ENCODE measurements at places on chromosomes 1 and 21.

- DNase-seq: no peak
Observed at GRCh38 chr1:83086346-83086745, 912.6 kb downstream of the TTLL7 start.

GRCh38 chr21:43703035-43703880, 15.7 kb upstream of the PDXK start:
- peak; percentile 54 for DNase-seq

GRCh38 chr1:96474985-96475743, 246.4 kb upstream of the PTBP2 start:
- no peak for DNase-seq

DNA sequence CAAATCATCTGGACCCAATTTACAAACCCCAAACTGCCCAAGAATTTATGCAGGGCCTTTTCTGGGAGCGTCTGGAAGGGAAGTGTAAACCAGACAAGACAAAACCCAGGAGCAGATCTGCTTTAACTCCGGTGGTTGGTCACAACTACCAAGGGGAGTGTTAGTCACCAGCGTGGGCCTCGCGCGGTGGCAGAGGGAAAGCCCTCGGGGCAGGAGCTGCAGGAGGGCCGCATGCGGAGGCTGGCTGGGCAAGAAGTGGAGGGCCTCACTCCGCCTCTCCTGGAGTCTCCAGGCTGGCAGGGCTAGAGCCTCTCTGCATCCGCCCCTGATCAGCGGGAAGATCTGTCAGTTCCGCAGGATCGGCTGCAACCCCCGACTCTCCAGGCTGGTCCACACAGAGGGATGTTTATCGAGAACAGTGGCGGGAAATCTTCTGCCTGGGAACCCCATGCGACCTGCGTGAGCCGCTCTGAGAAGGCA, 2.0 kb downstream of the COL24A1 start:
- DNase-seq: no peak

GRCh38 chr1:52631759-52632331, 1.1 kb upstream of the SHISAL2A start:
- DNase-seq: no peak

DNA sequence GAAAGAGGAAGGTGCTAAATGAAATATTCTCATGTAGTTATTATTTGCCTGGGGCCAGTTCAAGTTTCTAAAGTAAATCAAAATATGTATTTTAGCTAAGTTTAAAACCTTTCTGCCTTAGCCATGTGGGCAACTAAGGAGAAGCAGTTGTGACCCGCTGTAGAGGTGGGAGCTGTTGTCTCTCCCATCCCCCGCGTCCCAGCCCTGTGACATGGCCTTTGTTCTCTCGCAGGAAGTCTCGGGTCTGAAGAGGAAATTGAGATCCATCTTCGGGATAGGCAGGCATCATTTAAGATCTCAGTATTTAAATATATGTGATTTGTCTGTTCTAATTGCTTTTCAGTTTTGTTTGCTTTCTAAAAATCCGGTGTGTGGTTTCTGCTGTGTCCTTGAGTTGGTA, 121.5 kb downstream of the CAMTA1 start:
- no peak for DNase-seq

DNA sequence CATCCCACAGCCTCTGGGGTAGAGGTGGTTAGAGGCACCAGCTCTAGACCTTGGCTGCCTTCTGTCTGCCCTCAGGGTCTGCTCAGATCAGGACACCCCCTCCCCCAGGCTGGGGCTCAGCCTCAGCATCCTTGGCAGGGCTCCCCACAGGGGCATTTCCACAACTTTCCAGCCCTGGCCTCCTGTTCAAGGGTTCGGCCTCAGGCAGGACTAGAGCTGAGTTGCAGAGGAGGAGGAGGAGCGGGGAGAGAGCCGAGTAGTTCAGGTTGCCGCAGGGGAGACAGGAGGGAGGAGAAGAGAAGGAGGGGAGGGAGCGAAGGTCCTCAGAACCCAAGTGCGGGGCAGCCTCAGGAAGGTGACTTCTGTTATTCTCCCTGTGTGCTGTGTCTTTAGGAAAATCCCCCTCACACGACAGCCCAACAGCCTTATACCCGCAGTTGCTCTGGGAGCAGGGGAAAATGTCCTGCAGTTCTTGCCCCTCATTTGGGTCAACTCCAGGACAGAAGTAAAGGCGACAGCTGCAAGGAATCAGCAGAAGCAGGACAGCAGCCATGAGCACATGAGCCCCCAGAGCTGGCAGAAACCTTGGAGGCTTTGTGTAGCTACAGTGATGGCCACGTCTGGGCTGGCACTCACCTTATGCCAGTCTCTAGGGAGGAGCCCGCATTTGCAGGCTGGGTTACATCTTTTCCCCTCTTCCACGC, 46.5 kb upstream of the TENT5B start:
- no peak for DNase-seq

DNA sequence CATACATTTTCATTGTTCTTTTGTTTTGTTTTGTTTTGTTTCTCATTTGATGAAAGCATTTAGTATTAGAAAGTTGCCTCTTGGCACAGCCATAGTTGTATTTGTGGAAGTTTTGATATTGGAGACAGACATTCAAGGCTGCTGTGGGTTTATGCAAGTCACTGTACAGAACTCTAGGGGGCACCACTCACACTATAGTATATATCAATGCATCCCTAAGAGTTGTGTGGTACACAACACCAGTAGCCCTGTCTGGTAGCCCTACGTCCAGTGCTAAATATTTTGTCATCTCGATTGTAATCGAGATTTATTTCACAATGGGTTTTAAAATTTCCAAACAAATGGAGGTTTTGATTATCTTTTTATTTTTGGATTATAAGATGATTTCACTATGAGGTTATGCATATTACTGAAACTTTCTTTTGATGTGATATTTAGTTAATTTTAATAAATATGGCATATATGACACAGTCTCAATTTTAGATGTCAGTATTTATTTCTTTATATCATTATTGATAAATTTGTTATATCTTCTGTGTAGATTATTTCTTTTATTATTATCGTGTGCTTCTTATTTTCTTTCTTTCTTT, 112.2 kb downstream of the NR5A2 start:
- peak; percentile 89 for DNase-seq

DNA sequence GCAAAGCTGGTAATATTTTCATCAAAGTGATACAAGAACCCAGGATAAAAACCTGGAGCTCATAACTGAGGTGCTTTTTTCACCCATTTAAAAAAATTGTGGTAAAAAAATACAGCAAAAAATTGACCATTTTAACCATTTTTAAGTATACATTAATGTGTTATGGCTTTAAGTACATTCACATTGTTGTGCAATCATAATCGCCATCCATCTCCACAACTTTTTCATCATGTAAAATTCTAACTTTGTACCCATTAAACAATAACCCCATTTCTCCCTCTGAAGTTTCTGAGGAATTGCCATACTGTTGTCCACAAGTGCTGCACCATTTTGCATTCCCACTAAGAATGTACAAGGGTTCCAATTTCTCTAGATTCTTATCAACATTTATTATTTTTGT, 36.6 kb downstream of the ACP6 start:
- DNase-seq: no peak

DNA sequence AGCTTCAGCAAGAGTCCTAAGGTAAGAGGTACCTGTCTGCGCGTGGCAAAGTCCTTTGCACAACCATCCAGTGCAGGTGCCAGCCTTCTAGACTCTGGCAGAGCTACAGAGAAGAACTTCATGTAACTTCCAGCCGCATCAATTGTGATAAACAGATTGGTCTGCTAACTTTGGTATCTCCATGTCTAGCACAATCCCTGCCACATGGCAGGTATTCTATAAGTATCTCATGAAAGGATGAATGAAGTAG, 29.8 kb downstream of the CD48 start:
- no peak for DNase-seq

GRCh38 chr1:81525085-81525484, 275.6 kb upstream of the ADGRL2 start:
- no peak for DNase-seq

DNA sequence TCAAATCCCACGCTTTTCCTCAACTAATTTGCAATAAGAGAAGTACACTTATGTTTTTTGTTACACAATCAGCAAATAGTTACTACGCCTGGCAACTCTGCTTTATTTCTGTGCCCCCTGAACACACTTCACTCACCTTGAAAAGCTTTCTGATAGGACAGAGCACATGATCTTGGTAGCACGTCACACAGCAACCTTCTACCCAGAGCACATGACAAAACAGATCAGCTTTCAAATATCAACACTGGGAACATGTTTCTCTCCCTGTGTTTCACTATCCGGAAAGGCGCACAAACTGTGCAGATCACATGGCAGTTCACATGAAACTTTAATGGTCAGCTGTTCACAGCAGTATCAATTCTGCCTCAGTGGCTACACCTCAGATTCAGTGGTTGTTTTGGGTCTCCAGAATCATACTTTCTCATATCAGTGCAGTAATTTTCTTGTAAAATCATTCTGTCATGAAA, 2.2 kb downstream of the SLC19A2 start:
- no peak for DNase-seq

GRCh38 chr1:67571406-67571805, 113.6 kb upstream of the GADD45A start:
- no peak for DNase-seq

GRCh38 chr1:65175171-65176055, 27.4 kb downstream of the AK4 start:
- DNase-seq: no peak

GRCh38 chr21:23977971-23978370, 1629.3 kb downstream of the MRPL39 start:
- DNase-seq: peak; percentile 53

DNA sequence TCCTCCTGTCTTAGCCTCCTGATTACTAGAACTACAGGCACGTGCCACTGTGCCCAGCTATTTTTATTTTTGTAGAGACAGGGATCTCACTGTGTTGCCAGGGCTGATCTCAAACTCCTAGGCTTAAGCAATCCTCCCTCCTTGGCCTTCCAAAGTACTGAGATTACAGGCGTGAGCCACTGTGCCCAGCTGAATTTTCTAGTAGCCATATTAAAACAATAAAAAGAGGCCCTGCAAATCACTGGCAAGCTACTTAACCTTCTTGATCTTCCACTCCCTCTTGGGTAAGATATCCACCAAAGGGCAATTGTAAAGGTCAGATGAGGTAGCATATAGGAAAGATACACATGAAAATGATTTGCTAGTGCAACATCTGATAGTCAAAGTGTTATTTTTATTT, 65.6 kb upstream of the SRSF10 start:
- no peak for DNase-seq

GRCh38 chr1:213089924-213090677, 39.1 kb downstream of the RPS6KC1 start:
- peak; percentile 10 for DNase-seq

DNA sequence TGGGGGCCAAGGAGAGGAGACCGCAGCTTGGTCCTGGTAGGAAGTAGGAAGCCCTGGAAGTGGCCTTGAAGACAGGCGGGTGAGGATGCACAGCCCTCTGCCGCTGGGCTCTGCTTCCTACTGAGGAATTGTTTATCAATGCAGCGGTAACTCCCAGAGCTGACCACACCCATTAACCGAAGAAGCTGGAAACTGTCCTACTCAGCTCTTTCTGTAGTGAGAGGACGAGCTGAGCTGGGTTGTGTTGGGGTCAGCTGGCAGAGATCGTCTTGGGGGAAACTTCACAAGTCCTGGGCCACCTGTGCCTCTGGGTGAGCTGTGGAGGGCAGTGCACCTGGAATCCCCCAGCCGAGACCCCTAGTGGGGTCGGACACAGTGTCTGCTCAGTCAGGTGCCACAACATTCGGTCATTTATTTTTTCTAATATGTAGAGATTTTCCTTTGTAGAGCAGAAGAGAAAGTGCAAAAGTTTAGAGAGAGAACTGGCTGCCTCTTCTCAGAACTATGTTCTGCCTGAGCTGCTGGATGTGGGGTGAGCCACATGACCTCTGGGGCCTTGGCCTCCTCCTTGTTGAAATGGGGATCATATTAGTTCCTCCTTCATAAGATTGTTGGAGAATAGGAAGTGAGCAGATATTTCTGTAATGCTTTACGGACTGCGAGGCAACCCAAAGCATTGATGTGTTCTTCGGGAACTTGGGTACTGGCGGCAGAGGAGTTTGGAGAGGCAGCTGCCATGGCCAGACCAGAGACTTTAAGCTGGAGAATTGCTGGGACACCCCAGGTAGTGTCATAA, 3.6 kb downstream of the NECAP2 start:
- peak; percentile 86 for DNase-seq

GRCh38 chr1:25818569-25818968, 1.2 kb upstream of the MTFR1L start:
- DNase-seq: no peak

DNA sequence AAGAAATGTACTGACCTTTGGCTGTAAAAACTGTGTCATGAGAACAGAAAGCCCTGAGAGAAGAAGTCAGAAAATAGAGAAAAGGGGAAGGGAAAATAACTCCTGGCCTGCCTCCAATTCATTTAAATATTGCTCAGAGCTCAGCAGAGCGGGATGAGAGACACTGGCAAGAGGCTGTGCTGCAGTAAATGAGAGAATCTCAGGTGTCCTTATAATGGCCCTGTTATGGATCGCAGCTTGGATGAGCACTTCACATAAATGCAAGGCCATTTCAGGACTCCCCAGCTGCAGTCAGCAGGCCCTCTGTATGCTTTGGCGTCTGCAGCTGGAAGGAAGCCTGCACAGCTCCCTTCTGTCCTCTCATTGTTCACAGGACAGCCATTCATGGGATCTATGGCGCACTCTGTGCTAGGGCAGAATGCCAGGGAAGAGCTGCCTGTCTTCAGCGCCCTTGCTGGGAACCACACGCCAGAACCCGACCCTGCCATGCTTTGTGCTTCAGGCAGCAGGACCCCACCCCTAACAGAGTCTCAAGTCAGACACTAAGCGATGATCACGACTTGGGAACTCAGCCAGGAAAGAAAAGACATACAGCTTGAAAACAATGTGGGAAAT, 20.7 kb upstream of the ABCB10 start:
- DNase-seq: peak; percentile 46

- DNase-seq: no peak
Observed at GRCh38 chr1:30984165-30984889, 75.8 kb upstream of the SDC3 start.

- DNase-seq: peak; percentile 44
Observed at GRCh38 chr1:11320153-11320936, 47.3 kb downstream of the UBIAD1 start.

GRCh38 chr1:22207511-22208267, 64.8 kb upstream of the WNT4 start:
- no peak for DNase-seq

DNA sequence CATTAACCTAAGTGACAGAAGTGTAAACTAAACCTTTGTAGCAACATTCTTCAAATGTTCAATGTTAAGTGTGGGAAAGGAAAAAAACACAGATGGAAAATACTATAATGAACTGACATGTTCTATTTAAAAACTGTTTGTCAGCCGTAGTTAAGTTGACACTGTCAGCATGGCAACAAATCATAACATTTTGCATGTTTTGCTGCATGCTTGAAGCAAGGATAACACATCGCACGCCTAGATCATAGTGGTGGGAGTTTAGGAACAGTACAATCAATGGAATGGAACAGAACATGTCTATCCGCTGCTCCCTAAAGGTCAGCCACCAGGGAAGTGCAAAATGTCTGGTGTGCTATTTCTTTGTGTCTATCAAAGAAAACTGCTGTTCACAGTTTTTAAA, 62.5 kb upstream of the ESRRG start:
- no peak for DNase-seq
